ENCODE measurements at places on chromosomes 12 and 14. TPM values are rescaled to one million over a fixed set of nuclear protein-coding genes. Genes with fewer than 3 reads are reported as not detected.
A peak's percentile ranks its signal among the peaks of the same experiment; 100 is the strongest.

MEG3 gene
- not detected for total RNA-seq

GATC gene
- total RNA-seq: 30.6 TPM

DNA sequence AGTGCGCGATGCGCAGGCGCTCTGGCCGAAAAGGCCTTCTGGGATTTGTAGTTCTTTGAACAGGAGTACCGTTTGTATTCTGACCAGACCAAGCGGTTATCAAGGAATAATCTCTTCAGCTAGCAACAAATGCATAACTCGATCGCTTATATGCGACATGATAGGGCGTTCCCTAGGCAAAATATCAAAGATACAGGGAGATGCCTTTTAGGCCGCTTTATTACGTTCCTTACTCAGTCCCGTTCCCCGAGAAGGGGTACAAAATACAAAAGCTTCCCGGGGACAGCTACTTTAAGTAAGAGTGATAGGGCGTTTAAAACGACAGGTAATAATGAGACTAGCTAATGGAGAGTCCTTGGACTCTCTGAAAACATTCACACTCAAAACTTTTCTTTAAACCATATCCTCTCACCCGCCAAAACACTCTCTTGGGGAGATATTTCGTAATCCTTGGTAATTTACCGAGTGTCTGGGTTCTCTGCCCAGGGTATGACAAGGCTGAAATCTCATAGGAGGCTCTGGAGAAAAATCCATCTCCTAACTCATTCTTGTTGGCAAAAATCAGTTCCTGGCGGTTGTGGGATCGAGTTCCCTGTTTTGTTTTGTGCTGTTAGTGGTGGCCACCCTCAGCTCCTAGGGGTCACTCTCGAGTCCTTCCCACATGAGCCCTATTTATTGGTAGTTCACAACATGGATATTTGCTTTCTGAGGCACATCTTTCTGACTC is 412 bp upstream of the SNW1 start:
- peaks cover 38% of the 10 kb centered on the region for H3K4me1 ChIP-seq
- peak overlapping the region; percentile 99 for H3K27ac ChIP-seq
- no peaks in the 10 kb centered on the region for H3K36me3 ChIP-seq
- peak overlapping the region; percentile 97 for H3K4me3 ChIP-seq
- H3K27me3 ChIP-seq: no peaks in the 10 kb centered on the region

GRCh38 chr12:90979951-90980350 is 24.8 kb downstream of the EPYC start:
- no peak overlapping the region for H3K4me3 ChIP-seq

- H3K4me1 ChIP-seq: no peaks in the 10 kb centered on the region
- no peaks in the 10 kb centered on the region for H3K27me3 ChIP-seq
- DNase-seq: no peak
- no peaks in the 10 kb centered on the region for H3K36me3 ChIP-seq
These were observed 470.9 kb upstream of the STXBP6 start for GRCh38 chr14:25520821-25521220.

DNA sequence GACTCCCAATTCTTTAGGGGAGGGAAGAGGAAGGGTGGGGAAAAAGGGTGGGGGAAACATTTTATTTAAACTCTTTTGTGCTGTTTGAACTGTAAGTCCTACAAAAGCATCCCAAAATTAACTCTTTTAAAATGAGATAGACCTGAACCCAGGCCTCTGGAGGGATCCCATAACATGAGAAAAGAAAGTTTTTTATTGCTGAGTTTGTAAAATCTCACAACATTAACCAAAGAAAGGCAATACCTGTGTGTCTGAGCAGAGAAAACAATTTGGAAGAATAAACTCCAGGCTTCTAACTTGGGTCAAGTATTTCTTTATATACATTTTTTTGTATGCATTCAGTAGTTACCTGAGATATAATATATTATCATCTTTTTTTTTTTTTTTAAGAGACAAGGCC is 107.1 kb downstream of the KSR2 start:
- no peaks in the 10 kb centered on the region for H3K36me3 ChIP-seq
- H3K4me1 ChIP-seq: no peaks in the 10 kb centered on the region
- no peak for DNase-seq
- H3K27me3 ChIP-seq: peaks cover 5% of the 10 kb centered on the region
- no peak overlapping the region for H3K27ac ChIP-seq
- H3K4me3 ChIP-seq: no peak overlapping the region
